ENCODE measurements at places on chromosomes 2 and 18. TPM values are rescaled to one million over a fixed set of nuclear protein-coding genes. Genes with fewer than 3 reads are reported as not detected.

GRCh38 chr18:48780201-48780912 is 170.4 kb downstream of the SMAD7 start:
- no peak for DNase-seq

- no peak for DNase-seq
Observed at GRCh38 chr2:175351512-175351911, 170.0 kb upstream of the ATP5MC3 start.

GRCh38 chr2:200733713-200734198 is 78.0 kb upstream of the BZW1 start:
- DNase-seq = no peak

DNA sequence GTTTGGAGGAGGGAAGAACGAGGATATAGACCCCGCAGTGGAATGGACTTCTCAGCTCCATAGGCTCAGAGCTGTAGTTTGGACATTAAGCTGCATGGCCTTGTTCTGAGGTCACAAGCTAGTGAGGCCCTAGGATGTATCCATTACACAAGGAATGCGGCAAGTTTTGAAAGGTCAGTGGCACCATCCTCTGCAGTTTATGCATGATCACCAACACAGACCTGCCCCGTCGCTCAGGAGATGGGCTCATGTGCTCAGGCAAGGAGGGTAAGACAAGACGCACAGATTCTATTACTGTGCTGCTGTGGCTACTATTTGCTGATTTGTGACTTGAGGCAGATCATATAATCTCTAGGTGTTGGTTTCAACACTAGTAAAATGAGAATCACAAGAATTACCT is 110.9 kb downstream of the FAM161A start:
- no peak for DNase-seq

- DNase-seq = no peak
Observed at GRCh38 chr2:218383892-218384519, 1.9 kb downstream of the SLC11A1 start.

GRCh38 chr2:48849770-48850169 is 94.2 kb upstream of the LHCGR start:
- no peak for DNase-seq

- DNase-seq = no peak
Observed at GRCh38 chr2:74886811-74887210, 52.9 kb downstream of the HK2 start.

- DNase-seq = no peak
Observed at GRCh38 chr2:127054996-127055785, 51.8 kb downstream of the BIN1 start.

The MYOM1 gene
- total RNA-seq = 9.6 TPM
